ENCODE measurements at places on chromosomes 7 and 10.

- no peak for DNase-seq
These were observed 169.2 kb downstream of the NOC3L start for GRCh38 chr10:94193466-94193924.

GRCh38 chr10:182441-183201 lies 47.4 kb downstream of the ZMYND11 start:
- DNase-seq, result no peak

DNA sequence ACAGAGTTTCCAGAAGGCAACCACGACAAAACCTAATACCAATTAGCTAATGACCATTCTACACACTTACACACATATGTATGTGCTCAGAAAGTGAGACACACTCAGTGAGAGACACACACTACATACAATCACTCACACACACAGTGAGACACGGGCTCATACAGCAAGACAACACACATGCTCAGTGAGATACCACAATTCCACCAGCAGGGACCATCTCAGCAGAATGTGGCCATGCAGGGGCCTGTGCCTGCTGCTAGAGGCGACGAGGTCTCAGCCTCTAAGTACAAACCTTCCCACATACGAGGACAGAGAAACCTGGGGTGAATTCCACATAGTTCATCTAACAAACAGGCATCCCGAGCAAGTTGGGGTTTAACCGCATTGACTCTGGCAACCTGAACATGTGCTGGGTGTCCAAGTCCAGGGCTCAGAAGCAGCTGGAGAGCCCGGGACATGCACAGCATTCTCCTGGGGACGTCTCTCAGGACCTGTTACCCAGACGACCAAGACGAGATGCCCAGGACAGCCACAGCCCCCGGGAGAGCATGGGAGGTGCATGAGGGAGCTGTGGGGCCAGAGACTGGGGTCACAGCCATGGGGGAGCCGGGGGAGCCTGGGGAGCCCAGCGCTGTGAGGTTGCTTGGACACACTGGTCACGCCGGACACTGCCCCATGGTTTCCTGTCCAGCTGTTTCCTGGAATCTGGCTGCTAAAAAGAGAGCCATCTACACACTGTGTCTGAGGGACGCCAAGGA lies 523.6 kb downstream of the PTPRN2 start:
- DNase-seq, result no peak

DNA sequence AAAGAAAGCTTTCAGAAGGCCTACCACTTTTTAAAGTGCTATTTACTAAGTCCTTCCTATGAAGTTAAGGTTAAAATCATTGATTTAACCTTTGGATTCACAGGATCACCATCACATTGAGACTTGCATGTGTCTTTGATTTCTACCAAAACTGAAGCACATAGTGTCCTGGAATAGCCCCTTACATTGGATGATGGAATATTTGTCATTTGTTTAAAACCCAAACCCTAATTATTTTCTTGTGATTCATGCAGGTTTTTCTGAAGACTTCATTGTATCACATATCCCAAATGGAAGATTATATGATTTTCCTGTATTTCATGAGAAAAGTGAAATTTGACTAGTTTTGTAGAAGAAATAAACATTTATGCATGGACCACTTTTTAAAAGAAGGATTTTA lies 3.3 kb downstream of the SEMA3A start:
- no peak for DNase-seq

DNA sequence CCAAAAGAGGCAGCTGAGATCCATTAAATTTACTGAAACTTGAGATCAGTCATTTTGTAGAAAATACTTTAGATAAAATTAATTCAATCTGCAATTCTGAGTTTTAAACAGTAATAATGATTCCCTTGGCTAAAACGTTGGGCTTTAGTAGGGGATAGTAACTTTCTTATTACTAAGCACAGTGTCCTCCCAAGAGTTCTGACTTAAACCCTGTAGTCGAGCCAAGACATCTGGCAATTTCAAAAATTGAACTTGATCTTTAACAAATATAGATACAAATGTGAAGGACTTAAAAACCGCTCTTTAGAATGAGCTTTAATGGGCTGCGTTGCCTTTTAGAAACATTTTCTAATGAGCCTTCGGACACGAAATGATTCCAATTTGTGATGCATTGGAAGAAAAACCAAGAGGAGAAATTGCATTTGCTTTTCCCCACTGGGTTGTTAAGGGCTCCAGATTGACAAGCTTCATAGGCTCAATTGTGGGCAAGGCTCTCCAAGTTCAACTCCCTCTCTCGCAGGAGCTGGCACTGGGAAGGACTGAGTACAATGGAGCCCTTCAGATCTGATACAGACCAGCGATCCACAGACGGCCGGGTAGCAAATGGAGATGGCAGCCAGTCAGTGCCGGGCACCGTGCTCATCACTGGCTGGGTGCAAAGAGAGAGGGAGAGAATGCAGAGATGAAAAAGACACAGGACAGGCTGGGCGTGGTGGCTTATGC lies 921.3 kb upstream of the AUTS2 start:
- DNase-seq, result no peak

GRCh38 chr7:65397730-65398142 lies 24.1 kb downstream of the ZNF92 start:
- DNase-seq, result no peak

DNA sequence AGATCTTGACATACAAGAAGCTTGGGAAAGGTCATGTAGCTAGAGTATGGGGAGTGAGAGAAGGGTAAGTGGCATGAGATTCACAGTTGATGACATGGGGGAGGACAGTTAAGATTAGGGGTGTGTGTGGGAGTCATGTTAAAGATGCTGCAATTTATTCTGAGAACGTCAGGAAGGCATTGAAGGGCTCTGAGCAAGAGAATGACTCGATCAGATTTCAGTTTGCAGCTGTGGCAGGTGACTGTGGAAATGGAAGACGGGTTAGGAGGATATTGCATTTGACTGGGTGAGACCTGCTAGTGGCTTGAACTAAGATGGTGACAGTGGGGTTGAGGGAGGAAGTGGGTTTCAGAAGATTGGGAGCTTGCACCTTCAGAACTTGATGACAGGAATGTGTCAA lies 5.6 kb downstream of the CDC123 start:
- DNase-seq, result no peak

DNA sequence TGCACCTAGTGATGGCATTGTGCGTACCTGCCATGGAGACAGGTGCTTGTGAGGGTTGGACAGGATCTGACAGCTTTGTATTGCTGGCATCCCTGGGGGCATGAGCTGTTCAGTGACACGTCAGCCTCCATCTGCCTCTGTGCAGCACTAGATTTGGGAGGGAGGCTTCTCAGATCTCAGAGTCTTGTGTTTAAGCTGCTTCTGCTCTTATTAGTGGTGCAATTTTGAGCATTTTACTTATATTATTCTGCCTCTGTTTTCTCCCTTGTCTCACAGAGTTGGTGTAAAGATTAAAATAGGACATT lies 5.1 kb downstream of the ARHGAP22 start:
- peak; percentile 25 for DNase-seq

DNA sequence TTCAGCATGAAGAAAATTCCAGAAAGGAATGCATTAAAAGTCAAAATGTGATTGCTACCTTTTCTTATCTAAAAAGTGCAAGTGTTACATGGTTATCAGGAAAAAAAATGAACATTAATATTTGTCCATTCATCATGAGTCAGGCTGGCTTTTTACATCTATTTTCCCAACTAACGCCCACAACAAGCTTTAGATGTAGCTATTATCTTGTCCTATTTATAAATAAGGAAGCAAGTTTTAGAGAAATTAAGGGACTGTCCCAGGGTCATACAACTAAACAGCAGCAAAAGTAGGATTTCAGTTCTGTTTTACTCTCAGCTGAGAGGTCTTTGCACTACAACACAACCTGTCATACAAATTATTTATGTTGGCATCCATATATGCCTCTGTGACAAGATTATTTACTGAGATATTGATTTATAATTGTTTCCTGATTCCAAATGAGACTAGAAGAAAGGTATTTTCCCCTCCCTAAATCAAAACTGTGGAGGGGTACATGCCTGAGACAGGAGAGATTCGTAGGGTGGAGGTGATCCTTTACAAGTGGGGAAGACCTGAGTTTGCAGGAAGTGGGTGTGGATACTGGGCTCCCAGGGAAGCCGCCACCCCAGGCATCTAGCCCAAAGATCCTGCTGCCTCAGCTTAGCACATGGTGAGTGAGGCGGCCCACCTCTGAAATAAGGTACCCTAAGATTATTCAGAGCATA lies 57.2 kb upstream of the ARID5B start:
- no peak for DNase-seq

GRCh38 chr10:29804025-29804852 lies 169.5 kb upstream of the SVIL start:
- DNase-seq, result peak; percentile 34

- DNase-seq, result no peak
These were observed 6.8 kb upstream of the IFIT1B start for GRCh38 chr10:89371079-89371478.

DNA sequence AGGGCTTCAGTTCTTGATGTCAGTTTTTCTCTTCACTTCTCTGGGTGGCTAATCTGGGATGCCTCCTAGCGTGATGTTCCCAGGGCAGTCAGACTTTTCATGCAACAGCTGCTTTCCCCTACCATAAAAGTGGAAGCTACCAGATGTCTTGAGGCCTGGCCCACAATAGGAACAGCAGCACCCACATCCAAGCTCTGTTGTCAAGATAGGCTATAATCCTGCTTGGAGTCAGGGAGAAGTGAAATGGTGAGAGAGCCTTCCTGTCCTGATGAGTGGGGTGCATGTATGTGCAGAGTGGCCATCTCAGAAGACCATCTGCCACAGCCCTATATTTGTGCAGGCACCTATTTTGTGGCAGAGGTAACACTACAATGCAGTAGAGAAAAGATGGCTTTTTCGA lies 108.0 kb downstream of the HTR5A start:
- DNase-seq, result no peak

- DNase-seq, result no peak
These were observed 3.3 kb downstream of the AVPI1 start for GRCh38 chr10:97683556-97684367.

- DNase-seq, result no peak
These were observed 26.1 kb downstream of the LRRTM3 start for GRCh38 chr10:66951896-66952295.

GRCh38 chr7:39428221-39428620 lies 138.0 kb upstream of the YAE1 start:
- no peak for DNase-seq

DNA sequence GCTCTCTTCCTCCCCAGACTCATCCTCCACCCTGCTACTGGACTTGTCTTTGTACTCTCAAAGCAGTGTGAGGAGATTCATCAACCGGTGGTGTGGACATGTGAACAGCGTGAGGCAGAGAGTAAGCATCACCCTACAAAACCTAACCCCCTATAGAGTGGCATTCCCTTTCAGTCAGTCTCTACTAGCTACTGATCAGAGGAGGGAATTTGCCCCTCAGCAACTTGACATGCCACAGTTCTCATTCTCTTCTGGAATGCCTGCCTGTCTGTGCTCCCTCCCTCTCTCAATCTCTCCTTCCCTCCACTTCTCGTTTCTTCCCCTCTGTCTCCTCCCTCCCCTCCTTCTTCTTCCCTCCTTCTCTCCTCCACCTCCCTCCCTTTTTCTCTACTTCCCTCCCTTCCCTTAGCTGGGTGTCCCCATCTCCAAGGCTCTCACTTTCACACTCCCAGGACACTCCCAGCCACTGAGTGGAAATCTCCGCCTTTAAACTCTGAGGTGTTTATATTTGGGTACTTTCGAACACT lies 24.6 kb downstream of the H2AZ2 start:
- no peak for DNase-seq

DNA sequence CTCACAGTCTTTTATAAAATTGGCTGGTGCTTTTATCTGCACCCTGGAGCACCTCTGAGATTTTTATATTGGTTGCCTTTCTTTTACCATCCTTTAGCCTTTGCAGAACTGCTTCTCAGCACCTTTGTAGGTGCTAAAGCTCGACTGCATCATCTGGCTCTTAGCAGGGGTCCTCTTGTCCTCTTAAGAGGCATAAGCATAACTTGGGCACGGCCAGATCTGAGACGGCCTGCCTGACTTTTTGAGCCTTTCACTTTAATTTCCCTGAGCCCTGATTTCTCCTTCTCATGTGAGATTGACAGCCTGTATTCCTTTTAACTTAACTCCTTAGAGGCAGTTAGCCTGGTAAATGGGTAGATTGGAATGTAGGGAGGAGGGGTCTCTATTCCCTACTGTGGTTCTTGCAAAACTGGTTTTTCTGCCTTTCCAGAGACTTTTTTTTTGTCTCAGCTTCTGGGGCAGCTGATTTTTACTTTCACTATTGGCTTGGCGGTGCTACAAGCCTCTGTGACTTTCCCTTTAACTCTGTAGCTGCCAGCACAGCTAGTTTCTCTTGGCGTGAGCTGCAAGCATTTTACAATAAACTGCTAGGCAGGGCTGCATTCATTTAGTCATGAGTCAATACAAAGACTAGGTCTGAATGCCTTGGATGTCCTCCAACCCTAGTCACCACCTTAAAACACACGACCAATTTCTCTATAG lies 24.0 kb downstream of the ZPBP start:
- DNase-seq, result peak; percentile 52

- no peak for DNase-seq
These were observed 9.8 kb downstream of the CREB3L2 start for GRCh38 chr7:137992104-137992549.

GRCh38 chr10:70106958-70107791 lies 25.4 kb downstream of the AIFM2 start:
- no peak for DNase-seq

DNA sequence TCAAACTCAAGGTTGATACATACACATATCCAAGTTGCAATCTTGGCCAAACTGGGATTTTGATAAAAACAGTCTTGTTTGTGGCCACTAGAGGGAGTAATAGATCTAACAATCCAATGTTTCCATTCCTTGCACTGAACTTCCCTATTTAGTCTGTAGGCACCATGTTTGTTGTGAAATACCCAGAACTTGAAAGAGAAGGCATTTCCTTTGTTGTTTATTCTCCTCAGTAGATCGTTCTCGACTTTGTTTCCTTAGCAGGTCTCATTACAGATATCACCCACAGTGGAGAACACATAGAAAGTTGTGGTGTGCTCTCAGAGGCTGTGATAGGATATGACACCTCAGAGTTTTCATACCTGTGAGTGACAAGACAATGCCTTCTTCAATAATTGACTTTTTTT lies 70.3 kb upstream of the MXI1 start:
- DNase-seq, result peak; percentile 48

DNA sequence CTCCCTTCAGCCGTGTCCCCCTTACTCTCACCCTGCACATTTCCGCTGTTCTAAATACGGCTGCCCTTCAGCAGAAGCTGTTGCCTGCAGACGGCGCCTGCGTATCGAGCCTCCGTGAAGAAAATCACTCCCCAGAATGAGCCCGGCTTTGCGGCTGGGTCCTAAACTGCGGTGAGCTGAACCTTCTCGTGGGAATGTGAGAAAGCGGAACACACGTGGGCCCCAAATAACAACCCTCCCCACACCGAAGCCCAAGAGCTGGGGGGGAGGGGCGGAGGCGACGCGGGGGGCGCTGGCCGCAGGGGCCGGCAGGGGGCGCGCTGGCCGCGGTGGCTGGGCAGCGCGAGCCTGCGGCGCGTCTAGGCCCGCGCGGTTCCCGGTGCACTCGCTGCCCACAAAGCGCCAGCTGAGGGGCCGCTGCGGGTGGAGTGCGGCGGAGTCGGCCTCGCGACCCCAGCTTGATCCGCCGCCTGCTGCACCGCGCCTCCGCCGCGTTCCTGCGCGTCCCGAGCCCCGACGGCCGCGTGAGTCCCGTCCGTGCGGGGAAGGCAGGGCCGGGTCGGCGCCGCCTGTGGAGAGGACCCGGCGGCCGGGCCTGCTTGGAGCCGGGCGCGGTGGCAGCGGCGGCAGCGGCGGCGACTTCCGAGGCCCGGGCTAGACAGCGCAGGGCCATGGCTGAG lies at the start of gene ZNF398:
Gene ZNF398, plus strand, starts transcription at position 382 of the 680 bp plus-strand sequence. Its CDS starts 290 bp downstream, at position 672.
- peak; percentile 51 for DNase-seq

Measured in DMS153 (cell line).